ENCODE measurements at places on chromosomes 16 and 17.
A peak's percentile ranks its signal among the peaks of the same experiment; 100 is the strongest.

DNA sequence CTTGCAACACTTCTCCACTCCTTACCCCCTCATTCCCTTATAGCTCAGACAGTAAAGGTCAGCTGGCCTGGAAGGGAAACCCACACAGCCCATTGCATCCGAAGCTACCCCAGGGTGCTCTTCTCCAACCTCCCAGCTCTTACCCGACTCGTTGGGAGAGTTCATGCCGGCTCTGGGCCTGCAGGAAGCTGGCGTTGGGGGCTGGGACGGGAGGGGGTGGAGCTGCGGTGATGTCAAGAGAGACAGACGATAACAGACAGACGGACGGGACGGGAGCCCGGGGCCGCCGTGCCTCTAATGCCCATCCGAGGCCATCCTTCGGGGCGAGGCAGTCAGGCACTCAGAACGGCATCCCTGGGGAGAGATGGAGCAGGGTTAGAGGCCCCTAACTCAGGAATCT is 6.1 kb downstream of the HDAC5 start:
- DNase-seq: no peak

- DNase-seq: no peak
These were observed 23.5 kb downstream of the ZZEF1 start for GRCh38 chr17:4119299-4119698.

DNA sequence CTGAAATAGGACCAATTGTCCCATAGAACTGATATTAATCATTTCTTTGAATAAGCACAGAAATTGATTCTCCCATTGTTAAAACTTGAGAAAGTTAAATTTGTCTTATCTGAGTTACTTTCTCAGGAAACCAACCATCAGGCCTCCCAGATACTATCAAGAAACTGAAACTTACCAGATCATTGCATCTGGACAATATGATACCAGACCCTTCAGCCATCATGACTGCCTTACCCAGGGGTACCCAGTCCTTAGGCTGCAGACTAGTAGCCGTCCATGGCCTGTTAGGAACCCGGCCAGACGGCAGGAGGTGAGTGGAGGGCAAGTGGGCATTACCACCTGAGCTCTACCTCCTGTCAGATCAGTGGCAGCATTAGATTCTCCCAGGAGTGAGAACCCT is 7.8 kb downstream of the STXBP4 start:
- no peak for DNase-seq

DNA sequence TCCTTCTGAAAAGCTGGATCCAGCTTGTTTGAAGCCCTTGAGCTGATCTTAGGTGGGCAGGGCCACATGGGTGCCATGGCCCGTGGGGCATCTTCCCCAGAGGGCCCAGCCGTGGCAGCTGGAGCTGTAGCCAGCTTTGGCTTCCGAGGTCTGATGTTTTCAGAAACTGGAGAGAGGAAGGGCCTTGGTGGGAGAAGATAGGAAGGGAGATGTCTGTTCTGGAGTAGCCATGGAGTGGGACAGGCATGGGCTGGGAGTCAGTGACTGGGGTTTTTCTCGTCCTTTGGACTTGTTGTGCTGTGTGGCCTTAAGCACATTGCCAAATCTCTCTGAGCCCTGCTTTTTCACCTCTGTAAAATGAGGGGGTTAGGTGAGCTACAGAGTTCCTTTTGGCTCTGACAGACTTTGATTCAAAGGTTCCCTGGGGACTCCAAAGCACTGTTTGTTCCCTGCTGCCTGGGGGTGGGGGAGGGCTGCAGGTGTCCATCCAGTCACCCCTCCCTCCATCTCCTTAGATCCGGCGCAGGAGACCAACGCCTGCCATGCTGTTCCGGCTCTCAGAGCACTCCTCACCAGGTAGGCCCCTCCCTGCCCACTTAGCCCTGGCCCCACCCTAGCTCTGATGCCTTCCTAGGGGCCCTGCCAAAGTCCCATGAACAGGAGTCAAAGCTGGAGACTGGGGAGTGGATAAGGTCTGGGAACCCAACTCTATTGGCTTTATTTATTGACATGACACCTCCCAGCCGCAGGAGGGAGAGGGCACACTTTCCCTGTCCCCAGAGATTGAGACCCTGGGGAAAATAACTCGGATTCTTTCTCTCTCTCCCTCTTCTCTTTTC is 2.1 kb downstream of the PPP1R1B start:
- no peak for DNase-seq

DNA sequence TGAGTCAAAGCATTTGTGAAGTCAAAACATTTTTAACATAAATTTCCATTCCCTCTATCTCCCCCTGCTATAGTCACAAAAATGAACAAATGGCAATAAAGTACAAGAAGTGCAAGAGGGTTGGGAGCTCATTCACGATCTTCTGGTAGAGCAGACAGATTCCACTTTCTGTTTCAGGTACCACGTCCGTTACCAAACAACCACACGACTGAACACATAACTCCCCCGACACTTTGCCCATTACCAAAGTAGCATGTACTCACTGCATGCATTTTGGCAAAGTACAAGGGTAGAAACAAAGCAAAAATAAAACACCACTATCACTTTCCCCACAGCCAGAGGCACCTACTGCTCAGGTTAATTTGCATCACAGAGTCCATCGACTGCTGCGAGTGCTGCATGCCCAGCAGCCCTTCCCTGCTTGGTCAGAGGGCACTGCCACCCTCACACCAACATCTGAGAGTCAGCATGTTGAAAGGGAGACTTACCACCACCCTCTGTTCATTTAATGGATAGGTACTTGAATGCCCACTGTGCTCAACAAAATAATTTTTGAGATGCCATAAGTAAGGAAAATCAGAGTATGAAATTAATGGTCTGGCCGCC is 150.3 kb upstream of the AXIN2 start:
- no peak for DNase-seq

DNA sequence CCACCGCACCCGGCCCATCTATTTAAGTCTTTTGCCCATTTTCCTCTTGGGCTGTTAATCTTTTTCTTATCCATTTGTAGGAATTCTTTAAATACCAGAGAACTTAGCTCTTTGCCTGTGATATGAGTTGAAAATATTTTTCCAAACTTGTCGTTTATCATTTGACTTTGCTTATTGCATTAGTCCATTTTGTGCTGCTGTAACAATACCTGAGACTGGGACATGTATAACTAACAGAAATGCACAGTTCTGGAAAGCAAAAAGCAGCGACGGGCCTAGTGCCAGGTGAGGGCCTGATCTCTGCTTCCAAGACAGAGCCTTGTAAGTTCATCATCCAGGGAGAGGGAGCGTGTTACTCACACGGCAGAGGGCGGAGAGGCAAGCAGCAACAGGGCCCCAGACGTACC is 25.6 kb upstream of the BHLHA9 start:
- DNase-seq: no peak

DNA sequence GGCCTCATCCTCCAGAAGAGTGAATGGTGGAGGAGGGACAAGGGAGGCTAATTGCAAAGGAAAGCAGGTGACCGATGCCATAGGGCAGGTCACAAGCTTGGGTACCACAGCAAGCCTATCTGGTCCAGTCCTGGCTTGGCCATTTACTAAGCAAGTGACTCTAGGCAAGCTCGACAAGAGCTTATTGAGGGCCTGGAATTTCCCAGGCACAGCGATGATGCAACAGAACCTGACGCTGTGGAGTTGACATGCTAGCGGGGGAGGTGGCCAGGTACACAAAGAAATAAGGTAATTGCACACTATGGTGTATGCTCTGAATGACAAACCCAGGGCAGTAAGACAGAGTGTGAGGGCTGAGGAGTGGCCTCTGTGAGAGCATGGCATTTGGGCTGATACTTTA is 98.5 kb downstream of the PGS1 start:
- DNase-seq: no peak

- DNase-seq: no peak
These were observed 38.4 kb downstream of the TNFRSF13B start for GRCh38 chr17:16933317-16934132.

GRCh38 chr16:64398793-64399192 is 723.1 kb downstream of the CDH11 start:
- no peak for DNase-seq

DNA sequence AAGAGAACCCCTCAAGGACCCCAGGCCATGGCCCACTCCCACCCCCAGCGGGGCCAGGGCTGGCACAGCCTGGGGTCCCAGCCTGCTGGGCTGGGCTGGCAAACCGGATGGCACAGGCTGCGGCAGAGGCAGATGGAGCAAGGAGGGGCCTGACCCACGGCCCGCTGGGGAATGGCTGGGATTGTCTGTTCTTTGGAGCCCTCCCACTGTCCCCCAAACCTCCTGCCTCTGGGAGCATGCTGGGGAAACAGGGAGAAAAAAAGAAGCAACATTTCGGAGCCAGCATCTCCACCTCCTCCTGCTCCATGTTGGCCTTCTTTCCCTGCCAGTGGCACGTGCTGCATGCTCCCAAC is 37.1 kb upstream of the LHX1 start:
- DNase-seq: no peak

DNA sequence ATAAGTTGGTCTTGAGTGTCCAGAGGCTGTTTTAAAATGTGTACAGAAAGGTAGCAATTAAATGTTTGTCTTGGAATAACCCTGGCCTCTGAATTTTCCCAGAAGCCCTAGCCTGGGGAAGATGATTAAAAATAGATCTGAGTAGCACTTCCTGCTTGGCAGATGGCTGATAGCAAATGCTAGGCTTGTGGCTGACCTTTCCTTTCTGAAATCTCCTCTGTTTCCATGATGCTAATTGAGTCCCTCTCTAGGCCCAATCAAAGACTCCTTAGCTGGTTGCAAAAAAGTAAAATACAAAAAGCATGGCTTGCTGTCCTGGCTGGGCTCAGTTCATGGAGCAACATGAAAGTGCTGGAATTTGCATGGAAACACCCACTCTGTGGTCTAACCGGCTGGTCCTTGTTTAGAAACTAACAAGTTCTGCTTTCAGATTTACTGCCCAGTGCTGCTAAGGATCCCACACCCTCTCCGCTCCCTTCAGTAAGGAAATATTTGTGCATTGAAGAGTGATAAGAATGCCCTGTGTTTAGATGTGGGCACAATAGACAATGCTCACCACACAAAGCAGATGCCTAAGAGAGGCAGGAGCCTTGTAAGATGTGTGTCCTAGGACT is 40.8 kb downstream of the YPEL2 start:
- no peak for DNase-seq

DNA sequence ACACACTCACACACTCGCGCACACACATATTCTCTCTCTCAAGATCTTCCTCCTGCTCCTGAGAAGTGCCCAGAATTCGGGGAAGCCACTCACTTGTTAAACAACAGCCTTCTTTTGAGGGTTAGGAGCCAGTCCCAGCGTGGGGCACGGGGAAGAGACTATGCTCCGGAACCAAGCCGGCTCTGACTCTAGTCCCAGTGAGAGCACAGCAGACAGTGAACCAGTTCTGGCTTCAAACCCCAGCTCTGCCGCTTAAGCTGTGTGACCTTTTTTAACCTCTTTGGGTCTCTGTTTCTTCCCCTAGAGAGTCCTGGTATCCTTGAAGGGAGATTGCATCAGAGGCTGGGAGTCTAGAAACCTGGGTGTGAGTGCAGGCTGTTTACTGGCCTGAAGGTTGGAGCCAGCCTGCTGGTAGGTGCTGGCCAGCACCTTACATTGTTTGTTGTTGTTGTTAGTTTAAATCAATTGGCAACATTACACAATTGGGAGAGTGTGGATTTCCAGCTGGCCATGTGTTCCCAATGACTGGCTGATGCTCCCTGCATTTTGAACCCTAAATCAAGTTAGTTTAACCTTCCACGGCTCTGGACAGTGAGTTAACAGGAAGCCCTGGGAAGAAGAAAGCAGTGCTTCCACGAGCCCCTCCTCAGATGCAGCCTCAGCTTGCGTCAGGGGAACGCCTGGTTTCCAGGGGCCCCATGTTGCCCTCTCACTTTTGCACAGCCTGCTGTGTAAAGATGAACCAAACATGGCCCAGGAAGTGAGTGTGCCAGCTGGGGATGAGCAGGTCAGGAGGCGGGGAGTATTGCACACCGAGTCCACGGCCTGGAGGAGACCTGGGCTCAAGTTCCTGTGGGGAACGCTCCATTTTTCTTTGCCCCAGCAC is 71.5 kb downstream of the GAS7 start:
- DNase-seq: no peak

DNA sequence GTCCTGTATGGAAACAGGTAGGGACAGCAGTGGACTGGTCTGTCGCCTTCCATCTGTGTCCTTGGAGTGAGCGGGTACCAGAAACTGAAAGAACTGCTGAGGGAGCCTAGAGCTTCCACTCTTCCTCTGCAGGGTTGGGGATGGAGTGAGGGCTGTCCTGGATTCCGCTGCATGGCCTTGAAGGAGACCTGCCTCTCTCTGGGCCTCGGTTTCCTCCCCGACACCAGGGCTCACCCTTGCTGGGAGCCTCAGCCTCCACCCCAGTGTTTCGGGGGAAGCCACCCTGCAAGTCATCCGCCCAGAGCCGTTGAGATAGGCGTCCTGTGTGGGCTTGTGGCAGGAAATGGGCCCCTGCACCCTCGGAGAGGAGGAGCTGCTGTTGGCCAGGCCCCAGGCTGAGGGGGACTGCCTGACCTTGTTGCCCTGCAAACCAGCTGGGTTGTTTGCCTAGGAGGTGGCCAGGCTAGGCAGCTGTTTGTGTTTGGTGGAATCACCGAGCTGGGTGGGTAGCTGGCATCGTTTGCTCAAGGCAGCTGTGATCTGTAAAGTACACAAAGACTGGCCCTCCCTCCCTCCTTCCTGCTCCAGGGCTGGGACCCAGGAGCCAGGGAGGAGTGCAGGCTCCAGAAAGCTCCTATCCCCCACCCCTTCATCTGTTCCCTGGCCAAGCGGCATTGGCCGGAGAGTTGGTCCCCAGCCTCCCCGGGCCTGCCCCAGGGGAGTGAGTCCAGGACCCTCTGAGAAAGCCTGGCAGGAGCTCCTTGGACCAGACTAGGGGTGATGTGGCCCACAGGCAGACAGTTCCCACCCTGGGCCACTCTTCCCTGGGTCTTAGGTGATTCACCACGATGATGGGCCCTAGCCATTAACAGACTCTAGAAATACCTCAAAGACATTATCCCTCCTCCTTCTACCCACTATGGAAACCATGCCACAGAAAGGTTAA is 1.3 kb downstream of the RAB37 start:
- DNase-seq: peak; percentile 96

GRCh38 chr16:12113523-12114345 is 137.2 kb downstream of the SNX29 start:
- no peak for DNase-seq

- DNase-seq: peak; percentile 38
These were observed 40.9 kb downstream of the RAP1GAP2 start for GRCh38 chr17:2837147-2837561.

DNA sequence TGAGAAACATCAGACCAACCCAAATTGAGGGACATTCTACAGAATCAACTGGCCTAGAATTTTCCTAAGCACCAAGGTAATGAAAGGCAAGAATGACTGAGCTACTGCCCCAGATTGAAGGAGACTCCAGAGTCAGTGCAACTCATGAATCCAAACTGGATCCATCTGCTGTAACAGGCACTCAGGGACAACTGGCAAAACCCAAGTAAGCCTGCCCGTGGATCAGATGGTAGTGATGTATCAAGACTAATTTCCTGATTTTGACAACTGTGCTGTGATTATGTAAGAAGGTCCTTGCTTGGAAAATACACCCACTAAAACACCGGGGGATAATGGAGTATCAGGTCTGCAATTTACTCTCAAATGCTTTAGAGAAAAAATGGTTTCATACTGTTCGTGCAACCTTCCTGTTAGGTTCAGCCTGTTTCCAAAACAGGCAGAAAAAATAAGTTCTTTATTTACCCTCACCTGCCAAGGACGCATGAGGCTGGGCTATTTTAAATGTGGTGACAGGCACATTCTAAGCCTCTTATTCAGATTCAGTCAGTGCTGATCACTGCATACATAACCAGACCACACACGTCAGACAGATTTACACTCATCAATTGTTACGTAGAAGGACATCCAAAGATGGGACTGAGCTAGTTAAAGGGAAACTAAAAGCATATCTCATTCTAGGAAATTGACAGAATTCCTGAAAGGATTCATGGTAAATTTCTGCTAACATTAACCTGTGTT is 7.0 kb downstream of the MBTPS1 start:
- DNase-seq: no peak

GRCh38 chr17:14902297-14902696 is 362.8 kb downstream of the PMP22 start:
- DNase-seq: no peak
